ENCODE measurements at places on chromosomes 2 and 18.

GRCh38 chr2:65331336-65332025 lies 100.9 kb downstream of the SPRED2 start:
- DNase-seq = no peak

GRCh38 chr2:30769481-30769780 lies 37.8 kb downstream of the CAPN13 start:
- DNase-seq = no peak

GRCh38 chr2:56474412-56475158 lies 290.8 kb downstream of the CCDC85A start:
- no peak for DNase-seq

GRCh38 chr2:217568289-217568971 lies 434.4 kb downstream of the TNS1 start:
- DNase-seq = no peak

Measured in GM12892 (cell line).